Activated CD4-positive, alpha-beta T cell treated with anti-CD3 and anti-CD28 coated beads, Interleukin-2, amount 50 U/mL, for 1 hour (primary cell): ENCODE measurements at places on chromosomes 12 and 14.

GRCh38 chr14:89198544-89199329 is 218.3 kb downstream of the FOXN3 start:
- no peak for DNase-seq

GRCh38 chr14:36227802-36228201 is 51.3 kb upstream of the PTCSC3 start:
- no peak for DNase-seq

GRCh38 chr12:121166356-121166755 is 33.7 kb downstream of the P2RX7 start:
- no peak for DNase-seq

DNA sequence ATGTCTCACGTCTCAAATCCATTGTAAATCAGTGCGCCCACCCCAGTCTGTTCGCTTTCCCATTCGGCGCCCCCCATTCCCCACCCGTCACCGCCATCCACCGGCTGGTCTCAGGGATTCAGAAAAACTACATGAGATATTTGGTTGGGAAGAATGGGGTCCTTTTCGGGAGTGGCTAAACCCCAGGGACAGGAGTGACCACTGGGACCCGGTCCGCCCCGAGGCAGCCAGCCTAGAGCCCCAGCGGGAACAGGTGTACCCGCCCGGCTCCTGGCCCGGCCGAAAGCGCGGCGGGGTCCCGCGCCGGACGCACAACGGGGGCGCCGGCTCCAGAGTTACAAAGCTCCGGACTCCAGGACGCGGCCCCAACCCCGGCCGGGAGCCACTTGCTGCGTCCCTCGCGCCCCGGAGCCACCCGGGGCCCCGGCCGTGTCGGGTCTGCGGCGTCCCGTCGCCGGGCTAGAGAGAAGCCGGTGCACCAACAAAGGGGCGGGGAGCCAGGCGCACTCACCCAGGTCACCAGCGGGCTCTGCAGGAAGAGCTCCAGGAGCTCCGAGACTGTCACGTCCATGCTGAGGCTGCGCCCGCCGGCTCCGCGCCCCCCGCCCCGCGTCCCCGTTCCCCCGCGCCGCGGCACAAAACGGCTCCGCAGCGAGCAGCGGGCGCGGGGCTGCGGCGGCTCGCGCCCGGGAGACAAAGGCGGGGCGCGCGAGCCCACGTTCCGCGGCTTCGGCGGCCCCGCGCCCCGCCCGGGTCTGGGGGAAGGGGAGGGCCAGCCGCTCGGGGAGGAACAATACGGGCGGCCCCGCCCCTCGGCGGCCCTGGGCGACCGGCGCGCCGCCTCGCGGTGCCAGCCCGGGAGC is at the start of gene CCDC88C:
CCDC88C (minus strand) TSS at position 701 of the 863 bp plus-strand sequence; CDS start at position 571, 130 bp downstream.
- DNase-seq: peak; percentile 73

GRCh38 chr14:86543521-86543920 is 1013.6 kb downstream of the FLRT2 start:
- DNase-seq: no peak

DNA sequence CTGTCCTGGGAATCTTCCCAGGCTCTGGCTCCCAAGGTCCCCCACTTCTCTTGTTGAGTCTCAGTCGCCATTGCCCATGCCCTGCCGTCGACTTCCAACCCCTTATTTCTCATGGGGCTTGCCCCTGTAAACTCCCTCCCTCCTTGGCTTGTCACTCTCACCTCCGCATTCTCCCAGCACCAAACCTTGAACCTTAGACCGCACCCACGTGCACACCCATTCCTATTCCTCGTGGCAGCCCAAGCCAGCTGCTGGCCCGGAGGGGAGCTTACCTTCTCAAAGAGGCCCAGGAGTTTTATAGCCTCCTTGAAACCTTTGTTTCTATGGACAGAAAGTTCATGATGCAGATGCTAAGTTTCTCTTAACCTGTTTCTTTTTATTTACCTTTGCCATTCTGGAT is 4.6 kb downstream of the JDP2 start:
- no peak for DNase-seq

DNA sequence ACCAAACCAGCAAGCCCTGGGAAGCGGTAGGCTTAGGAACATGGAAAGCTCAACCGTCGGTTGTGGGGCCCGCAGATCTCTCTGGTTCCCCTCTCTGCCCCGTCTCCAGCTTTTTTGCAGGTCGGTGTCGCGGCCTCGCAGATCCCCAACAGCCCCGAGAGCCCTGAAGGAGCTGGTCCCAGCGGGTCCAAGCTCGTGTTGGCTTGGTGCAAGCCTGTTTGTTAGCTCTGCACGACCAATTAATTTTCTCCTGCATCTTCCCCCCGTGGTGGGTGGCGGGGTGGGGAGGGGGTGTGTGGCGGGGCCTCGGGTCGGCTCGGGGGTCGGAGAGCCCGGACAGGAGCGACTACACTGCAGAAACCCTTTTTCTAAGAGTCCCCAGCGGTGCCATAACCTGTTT is 449 bp upstream of the SLC24A4 start:
- DNase-seq: no peak

DNA sequence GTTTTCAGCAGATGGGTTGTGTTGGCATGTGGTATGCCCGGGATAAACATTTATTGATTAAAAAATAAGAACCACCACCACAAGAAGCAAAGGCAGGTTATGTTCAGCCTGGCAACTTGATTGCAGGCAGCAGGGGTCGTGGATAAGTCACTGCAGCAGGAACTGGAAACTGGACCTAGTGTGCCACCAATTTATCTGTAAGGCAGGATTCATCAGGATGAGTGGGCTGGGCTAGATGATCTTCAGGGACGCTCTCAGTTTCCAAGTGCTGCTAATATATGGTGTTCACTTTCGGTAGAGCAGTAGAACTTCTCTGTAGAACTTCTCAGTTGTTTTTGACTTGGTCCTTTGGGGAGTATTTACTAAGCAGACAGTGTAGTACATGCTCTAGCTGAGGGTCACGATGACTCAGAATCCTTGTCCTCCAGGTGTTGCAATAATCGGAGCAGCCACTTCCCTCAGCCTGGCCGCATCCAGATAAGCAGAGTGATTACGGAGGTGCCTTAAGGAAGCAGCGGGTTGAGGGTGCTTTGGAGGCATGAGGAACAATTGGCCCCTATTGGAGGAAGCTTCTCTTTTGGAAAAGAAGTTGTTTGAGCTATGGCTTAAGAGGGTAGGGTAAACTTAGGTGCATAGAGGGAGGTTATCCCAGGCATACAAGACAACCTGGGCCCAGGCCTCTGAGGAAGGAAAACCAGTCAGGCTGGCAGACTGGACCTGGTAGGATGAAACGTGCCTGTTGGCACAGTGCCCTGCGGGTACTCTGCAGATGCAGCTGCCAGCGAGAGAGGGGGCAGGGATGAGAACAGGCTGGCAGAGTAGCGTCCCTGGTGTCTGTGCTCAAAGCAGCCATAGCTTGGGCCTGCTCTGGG is 104.0 kb downstream of the GPR135 start:
- DNase-seq: no peak

DNA sequence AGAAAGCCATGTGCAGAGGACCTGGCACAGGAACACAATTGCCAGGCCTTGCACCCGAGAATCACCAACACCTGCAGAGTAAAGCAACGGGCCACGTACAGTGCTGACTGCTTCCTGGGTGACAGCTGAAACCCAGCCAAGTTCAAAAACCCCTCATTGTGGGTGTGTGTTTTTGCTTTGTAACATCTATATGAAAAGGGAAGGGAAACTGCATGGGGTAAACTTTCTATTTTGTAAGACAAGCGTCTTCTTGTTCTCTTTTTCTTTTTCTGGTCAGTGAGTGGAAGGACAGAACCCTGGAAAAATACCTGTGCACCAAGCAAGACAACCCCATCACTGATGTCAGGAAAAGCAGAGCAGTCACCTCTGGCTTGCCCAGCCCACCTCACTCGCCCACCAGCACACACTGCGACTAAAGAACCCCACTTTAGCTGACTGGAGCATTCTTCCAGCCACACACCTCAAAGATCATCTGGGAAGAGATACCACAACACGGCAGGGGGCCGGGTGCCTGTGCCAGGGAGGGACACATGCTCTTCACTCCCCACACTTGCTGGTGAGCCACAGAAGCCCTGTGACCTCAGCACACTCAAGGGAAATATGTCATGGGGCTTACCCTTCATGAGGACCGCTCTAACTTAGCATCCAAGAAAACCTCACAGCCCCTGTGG is 172.3 kb downstream of the NDUFA12 start:
- no peak for DNase-seq

DNA sequence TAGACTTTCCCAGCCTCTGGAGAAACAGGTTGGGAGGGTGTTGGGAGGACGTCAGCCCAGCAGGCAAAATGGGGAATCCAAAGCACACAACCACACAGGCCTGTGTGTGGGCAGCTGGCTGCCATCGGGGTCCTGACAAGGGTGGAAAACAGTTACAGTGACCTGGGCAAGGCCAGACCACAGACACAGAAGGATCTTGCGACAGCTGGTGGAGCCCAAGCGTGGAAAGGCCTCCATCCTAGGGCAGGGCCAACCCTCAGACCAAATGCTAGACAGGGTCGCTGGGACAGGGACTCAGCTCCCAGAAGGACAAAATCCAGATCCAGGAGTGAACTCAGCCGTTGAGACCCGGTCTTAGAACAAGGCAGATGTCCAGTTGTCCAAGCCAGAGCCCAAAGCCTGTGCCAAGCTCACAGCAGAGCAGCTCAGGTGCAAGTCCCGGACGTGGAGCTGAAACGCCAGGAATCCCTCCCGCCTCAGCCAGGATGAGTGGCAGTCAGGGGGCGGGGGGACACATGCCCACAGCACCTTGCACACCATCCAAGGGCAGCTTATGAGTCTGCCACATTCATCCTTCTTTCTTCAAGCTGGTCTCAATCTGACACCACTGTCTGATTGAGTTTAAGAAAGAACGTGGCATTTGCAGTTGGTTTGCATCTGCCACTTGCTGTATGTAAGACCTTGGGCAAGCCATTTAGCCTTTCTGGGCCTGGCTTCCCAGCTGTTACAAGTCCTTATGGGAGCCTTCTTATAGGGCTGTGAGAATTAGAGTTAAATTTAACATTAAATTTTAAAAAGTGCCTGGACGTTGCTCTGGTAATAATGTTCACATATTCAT is 37.6 kb downstream of the DEGS2 start:
- no peak for DNase-seq

DNA sequence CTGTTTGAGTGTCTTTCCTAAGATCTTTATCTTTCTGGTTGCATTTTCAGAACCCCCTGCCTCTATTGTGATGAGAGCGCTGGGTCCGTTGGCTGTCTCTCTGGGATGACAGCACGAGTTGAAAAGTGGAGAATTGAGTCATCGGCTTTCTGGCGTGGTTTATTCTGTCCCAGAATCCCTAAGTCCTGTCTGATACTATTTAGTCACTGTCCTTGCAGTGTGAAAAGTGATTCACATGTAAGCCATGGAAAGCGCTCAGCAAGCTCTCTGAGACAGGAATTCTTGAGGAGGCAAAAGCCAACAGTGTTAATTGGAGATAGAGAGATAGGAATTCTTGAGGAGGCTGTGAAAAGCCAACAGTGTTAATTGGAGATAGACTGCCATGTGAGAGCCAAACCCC is 121.7 kb downstream of the CHST11 start:
- no peak for DNase-seq

DNA sequence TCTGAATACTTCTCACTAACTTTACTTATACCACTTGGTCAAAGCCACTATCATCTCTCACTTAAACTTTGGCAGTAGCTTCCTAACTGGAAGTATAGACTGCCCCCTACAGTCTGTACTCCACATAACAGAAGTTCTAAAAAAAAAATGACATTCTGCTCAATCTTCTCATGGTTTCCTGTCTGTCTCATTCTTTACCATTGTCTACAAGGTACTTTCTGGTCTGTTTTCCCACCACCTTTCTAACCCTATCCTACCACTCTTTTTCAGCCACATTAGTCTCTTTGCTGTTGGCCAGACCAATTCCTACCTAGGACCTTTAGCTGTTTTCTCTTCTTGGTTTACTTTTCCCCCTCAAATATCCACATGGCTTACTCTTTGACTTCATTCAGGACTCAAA is 14.7 kb downstream of the CPSF6 start:
- no peak for DNase-seq

GRCh38 chr14:71332476-71332875 is 425.2 kb downstream of the PCNX1 start:
- DNase-seq: no peak

GRCh38 chr12:95544756-95545155 is 6.5 kb downstream of the USP44 start:
- no peak for DNase-seq

GRCh38 chr14:80049055-80049454 is 162.2 kb downstream of the DIO2 start:
- DNase-seq: no peak

- no peak for DNase-seq
These were observed 1.3 kb downstream of the ATP2A2 start for GRCh38 chr12:110282300-110282860.

DNA sequence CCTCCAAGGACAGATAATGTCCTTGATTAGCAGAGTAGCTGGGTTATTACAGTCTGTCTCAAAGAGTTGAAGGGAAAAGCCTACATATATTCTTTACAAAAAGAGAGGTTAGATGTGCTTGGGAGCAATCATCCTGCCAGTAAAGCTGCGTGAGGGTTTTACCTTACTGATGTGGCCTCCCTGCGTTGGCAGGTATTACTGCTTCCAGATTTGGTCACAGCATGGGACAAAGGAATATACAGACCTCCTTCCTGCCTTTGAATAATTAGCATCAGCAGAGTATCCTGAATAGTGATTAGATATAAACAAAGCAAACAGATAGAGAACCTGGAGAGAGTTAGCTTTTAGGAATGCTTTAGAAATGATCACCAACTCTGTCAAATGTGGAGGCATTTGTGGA is 69.6 kb downstream of the TMTC2 start:
- DNase-seq: no peak

DNA sequence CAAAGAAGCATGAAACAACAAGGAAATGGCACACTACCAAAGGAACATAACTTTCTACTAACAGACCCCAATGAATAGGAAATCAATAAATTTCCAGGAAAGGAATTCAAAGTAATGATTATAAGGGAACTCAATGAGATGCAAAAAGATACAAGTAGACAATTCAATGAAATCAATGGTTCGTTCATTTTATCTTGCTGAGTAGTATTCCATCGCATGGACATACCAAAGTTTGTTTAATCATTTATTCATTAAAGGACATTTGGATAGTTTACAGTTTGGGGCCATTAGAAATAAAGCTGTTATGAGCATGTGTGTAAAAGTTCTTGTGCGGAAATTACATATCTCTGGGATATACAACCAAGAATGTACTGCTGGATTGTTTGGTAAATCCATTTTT is 35.0 kb upstream of the LYZ start:
- no peak for DNase-seq

DNA sequence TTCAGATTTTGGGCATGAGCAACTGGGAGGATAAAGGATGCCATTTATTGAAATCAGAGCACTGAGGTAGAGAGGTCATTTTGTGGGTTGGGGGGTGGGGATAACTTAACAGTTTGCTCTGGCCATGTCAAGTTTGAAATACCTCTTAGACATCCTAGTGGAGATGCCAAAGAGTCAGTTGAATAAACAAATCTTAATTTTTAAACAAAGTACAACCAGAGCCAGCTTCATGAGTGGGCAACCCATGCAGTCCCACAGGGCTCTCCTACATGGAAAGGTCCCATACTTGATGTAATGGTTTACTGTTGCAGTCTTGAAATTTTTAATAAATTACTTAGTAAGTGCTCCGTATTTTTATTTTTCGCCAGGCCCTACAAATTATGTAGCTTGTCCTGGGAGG is 81.2 kb downstream of the ANO4 start:
- DNase-seq: no peak
